CD4-positive, alpha-beta T cell treated with Interleukin-4 for 4 hours (primary cell): ENCODE measurements at places on chromosomes 2 and 18.

- no peak for DNase-seq
These were observed 3.6 kb upstream of the PLB1 start for GRCh38 chr2:28492282-28492681.

GRCh38 chr2:171924170-171924942 lies 2.1 kb downstream of the HAT1 start:
- no peak for DNase-seq

- no peak for DNase-seq
These were observed 19.1 kb upstream of the ACMSD start for GRCh38 chr2:134819334-134819733.

DNA sequence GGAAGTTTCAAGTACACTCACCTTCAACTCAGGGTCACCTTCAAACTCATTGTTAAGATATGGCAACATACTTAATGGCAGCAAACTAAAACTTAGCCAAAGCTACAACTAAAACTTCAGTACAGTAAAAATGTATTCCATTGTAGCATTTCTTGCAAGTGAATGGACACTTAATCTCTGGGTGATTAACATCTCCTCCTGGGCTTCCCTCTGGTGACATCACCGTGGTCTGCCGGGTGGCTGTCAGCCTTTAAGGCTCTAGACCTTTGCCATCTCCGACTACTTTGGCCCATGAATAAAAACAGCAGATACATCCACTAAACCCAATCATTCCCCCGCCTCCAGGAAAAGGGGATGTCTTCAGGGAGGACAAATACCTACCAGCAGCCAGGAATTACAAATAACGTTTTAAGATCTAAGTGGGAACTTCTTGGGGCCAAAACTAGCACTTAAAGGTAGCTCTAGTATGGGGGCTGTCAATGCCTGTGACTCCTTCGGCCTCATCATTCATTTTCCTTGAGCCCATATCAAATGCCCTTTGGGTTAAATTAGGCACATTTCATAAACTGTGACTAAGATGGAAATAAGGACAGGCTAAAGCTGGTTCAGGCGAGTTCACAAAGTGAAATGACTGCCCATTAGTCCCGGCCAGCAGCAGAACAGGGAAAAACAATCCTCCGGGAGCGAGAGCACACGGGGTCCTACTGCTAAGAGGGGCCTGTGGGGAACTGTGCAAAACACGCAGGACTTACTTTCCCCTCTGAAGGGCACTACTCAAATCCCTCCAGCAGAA lies 1.1 kb downstream of the TFCP2L1 start:
- DNase-seq: no peak

DNA sequence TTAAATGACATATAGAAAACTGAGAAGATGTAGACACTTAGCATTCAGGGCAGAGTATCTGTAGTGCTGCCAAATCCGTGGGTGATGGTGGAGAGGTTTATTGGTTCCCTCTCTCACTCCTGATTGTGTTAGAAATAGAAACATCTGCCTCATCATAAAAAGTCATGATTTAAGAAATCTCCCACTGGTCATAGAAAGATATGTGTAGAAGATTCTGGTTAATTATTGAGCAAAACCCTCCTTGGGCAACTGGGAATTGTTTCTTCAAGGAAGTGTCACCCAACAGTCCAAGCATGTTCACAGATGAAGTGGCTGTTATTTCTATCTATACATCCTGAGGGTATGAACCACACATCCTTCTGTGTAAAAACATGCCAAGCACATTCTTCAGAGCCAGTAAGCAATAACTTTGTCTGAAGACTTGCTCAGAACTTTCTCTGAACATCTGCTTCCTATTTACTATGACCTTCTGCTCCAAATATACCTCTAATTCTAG lies 33.6 kb upstream of the CHRNA1 start:
- DNase-seq: no peak

DNA sequence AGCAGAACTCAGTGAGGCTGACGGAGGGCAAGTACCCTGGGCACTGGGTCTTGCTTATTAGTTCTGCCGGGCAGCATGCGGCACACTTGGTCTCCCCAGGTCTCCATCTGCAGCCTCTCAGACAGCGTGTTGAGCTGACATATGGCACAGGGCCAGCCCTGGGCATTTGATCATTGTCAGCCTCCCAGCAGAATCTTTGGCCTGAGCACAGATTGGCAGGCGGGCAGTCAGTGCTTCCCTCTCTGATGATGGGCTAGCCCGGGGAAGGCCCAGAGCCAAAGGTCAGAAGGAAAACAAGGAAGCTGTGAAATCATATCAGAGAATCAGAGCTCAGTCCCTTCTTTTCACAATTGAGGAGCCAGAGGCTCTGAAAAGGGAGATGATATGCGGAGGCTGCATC lies 150.1 kb upstream of the LRRTM1 start:
- DNase-seq: no peak

GRCh38 chr2:188607501-188607900 lies 315.8 kb downstream of the GULP1 start:
- no peak for DNase-seq

GRCh38 chr2:219954331-219954730 lies 326.9 kb downstream of the SLC4A3 start:
- no peak for DNase-seq

GRCh38 chr18:6724331-6724730 lies 5.2 kb upstream of the ARHGAP28 start:
- DNase-seq: no peak

DNA sequence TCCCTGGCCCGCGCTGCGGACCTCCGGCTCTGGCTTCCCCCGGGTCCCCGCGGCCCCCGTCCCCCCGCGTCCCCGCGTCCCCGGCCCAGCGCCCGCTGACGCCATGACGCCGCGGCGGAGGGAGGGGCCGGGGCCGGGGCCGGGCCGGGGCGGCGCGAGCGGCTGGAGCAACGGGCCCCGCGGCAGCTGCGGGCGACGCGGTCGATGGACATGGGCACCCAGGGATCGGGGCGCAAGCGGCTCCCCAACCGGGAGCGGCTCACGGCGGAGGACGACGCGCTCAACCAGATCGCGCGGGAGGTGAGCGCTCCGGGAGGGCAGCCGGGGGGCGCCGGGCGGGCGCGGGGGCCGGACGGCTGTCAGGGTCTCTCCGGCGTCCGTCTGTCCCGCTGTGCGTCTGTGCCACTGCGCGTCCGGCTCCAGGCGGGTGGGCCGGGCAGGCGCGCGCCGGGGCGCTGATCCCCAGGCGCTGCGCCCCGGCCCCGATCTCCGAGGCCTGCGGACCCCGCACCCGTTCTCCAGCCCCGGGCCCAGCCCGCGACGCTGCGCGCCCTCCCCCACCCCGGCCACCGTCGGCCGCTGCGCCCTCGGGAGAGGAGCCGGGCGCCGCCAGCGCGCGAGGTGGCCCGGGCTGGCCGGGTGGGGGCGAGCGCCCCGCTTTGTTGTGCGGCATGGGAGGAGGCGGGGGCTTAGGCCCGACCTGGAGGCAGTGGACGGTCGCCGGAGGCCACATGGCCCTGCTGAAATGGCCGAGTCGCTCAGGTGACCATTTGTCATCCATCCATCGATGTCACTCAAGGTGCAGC lies at the start of gene LRRFIP1:
Gene LRRFIP1 (plus strand): TSS at position 147 of the 806 bp plus-strand sequence. CDS start 58 bp downstream, at position 205.
- DNase-seq: no peak

DNA sequence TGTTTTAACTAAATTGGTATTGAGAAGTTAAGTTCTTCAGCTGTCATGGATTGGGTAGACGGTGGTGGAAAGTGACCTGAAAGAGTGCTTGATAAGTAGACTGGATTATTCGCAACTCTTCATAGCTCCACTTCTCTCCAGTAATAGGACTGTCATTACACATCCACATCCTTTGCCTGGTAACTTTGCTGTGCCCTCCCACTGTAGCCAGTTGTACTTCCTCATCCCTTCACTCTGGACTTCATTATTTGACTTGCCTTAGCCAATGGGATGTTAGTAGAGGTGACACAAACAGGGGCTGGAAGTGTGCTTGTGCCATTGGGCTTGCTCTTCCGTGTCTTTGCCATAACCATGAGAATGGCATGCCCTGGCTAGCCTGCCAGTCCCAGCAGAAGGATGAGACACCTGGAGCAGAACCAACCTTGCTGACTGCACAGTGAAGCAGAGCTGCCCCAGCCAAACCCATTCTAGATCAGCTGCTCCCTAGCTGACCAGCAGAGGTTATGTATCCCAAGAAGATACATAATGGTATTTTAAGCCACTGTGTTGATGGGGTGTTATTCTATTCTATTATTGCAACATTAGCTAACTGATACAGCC lies 16.9 kb downstream of the QPCT start:
- DNase-seq: no peak

DNA sequence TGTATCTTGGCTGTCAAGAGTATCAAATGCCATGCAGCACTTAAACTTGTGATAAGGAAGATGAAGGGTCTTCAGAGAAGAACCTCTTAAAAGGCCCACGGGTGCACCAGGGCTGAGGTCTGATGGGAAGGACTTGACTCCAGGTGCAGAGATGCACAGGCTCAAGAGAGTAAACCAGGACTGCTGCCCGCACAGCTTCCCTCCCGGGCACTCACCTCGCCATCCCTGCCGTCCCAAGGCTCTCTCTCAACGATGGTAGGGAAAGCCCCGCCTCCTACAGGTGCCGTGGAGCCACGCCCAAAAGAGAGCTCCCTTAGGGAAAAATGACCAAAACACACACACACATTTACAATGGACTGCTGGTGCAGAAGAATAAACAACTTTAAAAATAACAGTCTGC lies 27.9 kb downstream of the PDIA6 start:
- no peak for DNase-seq

- no peak for DNase-seq
These were observed 20.3 kb upstream of the LAPTM4A start for GRCh38 chr2:20071397-20072383.

DNA sequence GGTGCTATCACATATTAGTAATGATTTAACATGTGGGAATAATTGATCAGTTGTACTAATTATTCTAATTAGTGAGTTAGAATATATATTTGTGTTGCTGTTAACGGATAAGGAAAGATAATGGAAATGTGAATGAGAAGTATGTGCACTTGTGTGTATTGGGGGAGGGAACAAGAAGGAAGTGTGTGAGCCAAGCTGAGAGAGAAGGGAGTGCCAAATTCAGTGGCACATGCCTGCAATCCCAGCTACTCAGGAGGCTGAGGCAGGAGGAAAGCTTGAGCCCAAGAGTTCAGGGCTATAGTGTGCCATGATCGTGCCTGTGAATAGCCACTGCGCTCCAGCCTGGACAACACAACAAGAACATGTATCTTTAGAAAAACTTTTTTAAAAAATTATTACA lies 9.3 kb downstream of the BARD1 start:
- no peak for DNase-seq

DNA sequence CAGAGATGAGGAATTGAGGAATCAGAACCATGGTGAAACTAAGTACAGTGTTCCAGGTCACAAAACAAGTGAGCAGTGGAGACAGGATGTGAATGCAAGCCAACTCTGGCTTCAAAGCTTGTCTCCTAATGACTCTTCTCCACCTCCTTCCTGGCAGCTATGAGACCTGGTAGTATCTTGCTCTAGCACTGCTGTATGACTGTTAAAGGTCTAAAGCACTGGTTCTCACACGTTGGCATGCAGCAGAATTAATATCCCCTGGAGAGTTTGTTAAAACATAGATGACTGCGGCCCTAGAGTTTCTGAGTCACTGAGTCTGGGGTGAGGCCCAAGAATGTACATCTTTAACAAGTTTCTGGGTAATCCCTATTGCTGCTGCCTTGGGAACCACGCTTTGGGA lies 63.3 kb downstream of the SUCLG1 start:
- no peak for DNase-seq

DNA sequence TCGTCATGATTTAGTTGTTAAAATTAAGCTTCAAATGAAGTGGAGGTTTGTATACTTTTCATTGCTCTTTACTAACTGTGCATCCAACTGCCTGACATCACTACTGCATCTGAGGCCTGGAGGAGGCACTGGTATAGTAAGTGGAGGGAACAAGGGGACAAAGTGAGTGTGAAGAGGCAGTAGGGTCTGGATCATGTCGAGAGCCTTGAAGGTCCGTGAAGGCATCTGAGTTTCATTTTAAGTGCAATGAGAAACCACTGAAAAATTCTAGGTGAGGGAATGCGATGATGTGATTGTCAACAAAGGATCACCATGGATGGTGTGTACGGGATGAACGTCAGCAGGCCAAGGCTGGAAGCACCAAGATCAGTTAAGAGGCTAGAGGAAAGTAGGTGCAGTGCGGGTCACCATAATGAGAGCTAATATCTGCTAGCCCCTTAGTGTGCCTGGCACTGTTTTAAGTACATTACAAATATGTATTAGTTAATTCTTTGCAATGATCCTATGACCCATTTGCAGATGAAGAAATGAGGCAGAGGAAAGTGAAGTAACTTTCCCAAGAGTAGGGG lies 96.1 kb downstream of the CABYR start:
- DNase-seq: no peak

GRCh38 chr2:194424683-194425209 lies 1232.3 kb upstream of the SLC39A10 start:
- DNase-seq: no peak

DNA sequence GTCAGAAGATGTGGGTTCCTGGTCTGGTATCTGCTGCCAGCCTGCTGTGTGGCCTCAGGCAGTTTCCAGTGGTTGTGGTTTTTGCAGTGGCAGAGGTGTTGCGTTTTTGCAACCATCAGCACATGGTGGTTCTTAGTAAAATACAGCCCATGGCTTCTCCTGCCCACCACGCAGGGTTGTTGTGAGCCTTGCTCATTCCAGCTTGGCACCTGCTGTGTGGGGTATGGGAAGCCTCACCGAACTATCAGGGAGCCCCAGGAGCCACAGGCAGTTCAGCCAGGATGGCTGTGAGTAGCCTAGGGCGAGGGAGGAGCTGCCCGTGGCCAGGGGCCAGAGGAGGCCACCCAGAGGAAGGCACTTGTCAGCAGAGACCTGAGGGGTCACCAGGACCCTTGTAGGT lies 9.8 kb downstream of the ARID5A start:
- DNase-seq: peak; percentile 25

- DNase-seq: no peak
These were observed 117.3 kb downstream of the WDSUB1 start for GRCh38 chr2:159169187-159169586.

DNA sequence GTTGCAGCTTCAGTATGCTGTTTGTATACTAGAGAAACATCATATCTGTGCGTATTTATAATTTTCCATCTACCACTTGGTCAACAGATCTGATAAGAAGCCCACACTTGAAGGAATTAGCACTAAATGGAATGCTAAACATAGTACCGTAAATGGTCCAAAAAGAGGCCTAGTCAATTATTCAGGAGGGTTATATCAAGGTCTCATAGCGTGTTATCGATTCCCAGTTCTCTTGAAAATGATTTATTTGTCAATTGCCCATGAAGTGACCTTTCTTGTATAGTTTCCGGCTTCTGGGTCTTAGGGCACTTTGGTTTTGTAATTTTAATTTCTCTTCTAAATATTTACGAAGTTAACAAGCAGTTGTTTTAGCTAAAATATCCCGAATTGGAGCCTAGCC lies 18.4 kb downstream of the SH3RF3 start:
- DNase-seq: no peak
